Activated CD4-positive, alpha-beta T cell treated with anti-CD3 and anti-CD28 coated beads, Interleukin-2, amount 10 ng/mL, durations not matched to agents 24 days and 14 days (primary cell): ENCODE measurements at places on chromosomes 5 and 9. TPM values are rescaled to one million over a fixed set of nuclear protein-coding genes. Genes with fewer than 3 reads are reported as not detected.

The NEUROG1 gene
- total RNA-seq: not detected in 2 replicates

The ANKRD31 gene
- 0.33 and 0.47 TPM in 2 replicates for total RNA-seq

The SPATA31C1 gene
- total RNA-seq: not detected in 2 replicates

The ANKHD1 gene
- total RNA-seq: 118 and 121 TPM in 2 replicates

The TRPM6 gene
- total RNA-seq: 0.05 TPM in 1 of 2 replicates, not detected in the other

The ALDH1A1 gene
- not detected in 2 replicates for total RNA-seq

The PRR16 gene
- not detected in 2 replicates for total RNA-seq

The FOXI1 gene
- total RNA-seq: 0.09 TPM in 1 of 2 replicates, not detected in the other

The PCDHGB7 gene
- total RNA-seq: 0.12 and 0.17 TPM in 2 replicates

The OR5C1 gene
- not detected in 2 replicates for total RNA-seq

The SLC34A1 gene
- total RNA-seq: not detected in 2 replicates

The GGTA1 gene
- 0.14 TPM in 1 of 2 replicates, not detected in the other for total RNA-seq

The ADRB2 gene
- 0.37 and 0.50 TPM in 2 replicates for total RNA-seq

The SYK gene
- 0.05 and 0.16 TPM in 2 replicates for total RNA-seq
